ENCODE measurements at places on chromosomes 5 and 9.
A peak's percentile ranks its signal among the peaks of the same experiment; 100 is the strongest.

GRCh38 chr5:73901043-73901442 lies 275.0 kb downstream of the ARHGEF28 start:
- DNase-seq: no peak

- DNase-seq: no peak
Measured at GRCh38 chr9:138014563-138014945, 137.0 kb downstream of the CACNA1B start.

- no peak for DNase-seq
Measured at GRCh38 chr9:81293651-81294050, 395.7 kb downstream of the TLE1 start.

GRCh38 chr5:126972062-126972895 lies 58.1 kb downstream of the MARCHF3 start:
- DNase-seq: no peak

- peak; percentile 76 for DNase-seq
Measured at GRCh38 chr9:35882263-35882848, 12.2 kb upstream of the OR13J1 start.

DNA sequence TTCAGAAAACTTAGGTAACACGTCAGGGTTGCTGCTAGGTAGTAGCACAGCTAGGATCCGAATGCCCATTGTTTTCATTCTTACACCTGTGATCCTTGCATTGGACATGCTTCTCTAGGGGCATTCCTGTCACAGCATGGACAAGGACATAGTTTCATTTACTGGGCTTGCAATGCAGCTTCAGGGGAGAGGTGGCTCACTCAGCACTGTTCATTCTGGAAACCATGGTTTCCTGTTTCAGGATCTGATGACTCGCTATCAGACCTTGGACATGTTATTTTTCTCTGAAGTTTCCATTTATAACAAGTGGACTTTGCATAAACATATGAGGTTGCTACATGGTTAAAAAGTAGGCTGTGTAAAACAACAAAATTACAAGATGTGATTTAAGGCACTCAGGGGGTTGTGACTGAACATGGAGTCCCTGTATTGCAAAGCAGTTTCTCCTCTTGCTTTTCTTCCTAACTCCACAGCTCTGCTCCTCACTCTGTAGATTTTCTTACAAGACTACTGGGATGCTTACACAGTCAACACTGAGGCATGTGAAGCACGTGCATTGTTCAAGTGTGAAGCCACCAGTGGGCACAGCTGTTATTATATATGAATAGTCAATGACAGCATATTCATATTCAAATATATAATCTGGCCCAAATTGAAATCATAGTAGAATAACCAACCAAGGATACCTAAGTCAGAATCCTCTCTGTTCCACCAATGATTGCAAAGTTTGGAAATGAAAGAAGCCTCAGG lies 66.1 kb upstream of the STK32A start:
- DNase-seq: no peak

GRCh38 chr9:37652261-37652660 lies 1.5 kb downstream of the FRMPD1 start:
- no peak for DNase-seq

DNA sequence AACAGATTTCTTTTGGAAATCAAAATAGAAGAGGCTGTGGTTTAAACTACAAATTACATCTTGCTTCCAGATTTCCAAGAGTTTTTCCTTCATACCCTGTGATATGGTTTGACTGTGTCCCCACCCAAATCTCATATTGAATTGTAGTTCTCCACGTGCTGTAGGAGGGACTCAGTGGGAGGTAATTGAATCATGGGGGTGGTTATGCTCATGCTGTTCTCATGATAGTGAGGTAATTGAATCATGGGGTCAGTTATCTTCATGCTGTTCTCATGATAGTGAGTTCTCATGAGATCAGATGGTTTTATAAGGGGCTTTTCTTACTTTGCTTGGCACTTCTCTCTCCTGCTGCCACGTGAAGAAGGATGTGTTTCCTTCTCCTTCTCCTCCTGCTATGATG lies 687.0 kb upstream of the ZNF608 start:
- no peak for DNase-seq

GRCh38 chr5:157828105-157828943 lies 30.6 kb downstream of the CLINT1 start:
- DNase-seq: no peak

DNA sequence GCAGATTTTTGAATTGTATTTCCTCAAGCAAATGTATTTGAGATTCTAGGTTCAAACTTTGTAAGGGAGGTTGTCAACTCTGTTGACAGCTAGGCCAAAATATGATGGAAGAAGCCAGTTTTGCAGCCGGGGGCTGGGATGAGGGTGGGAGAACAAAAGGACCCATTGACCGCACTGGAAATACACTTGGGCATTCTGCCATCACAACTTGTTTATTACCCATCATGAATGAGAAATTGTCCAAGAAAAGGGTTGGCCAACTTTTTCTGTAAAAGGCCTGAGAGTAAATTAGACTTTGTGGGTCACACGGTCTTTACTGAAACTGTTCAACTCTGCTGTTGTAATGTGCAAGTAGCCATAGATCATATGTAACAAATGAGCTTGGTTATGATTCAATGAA lies 221.3 kb upstream of the KLF9 start:
- no peak for DNase-seq

GRCh38 chr5:43313035-43313853 lies at the start of gene HMGCS1:
HMGCS1 (minus strand) TSS chr5:43313412; CDS start chr5:43298965, 14,447 bp downstream.
- peak; percentile 98 for DNase-seq

DNA sequence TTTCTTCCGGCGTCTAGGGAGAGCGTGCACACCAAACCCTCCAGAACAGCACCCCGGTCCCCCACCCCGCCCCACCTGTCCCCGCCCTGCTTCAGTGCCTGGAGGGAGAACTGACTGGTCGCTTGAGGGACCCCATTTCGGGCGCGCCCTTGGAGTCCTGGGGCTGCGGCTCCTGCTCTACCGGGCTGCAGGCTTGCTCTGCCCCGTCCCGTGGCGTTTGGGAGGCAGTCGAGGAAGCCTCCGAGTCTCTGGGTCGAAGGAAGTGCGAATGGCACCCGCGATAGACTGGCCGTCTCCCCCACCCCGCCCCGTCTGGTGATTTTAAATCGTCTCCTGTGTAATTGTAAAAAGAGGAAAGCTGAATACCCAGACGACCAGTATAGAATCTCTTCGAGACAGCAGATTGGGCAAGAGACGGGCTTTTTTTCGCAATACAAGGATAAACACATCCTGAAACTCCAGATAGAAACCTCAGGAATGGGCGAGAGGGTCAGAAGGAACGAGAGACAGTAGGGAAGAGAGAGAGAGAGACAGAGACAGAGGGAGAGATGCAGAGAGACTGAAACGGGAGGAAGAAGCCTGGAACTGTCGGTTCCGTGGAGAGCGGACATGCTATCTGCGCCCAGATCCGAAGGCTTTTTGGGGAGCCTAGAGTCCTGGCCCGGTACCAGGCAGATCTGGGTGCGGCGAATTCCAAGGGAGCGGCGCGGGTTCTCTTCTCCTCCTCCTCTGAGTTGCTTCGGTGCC lies 9.9 kb downstream of the PRDM6 start:
- DNase-seq: no peak

DNA sequence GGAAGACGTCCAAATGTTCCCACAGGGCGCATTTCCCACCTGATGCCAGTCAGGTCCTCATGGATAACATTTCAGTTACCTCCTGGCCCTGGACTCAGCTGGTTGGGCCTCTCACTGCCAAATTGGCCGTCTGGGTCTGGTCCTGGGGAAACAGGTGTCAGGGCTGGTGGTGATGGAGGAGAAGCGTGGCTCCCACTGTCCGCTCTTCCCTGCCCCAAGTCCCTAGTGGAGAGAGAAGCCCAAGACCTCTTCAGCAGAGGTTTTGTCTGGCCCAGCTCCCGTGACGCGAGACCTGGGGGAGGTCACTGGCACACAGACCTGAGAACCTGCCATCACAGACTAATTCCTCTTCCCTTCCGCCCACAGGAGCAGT lies 27.8 kb upstream of the PRDM12 start:
- DNase-seq: no peak

GRCh38 chr5:179771311-179771895 lies 22.4 kb upstream of the LTC4S start:
- no peak for DNase-seq

- no peak for DNase-seq
Measured at GRCh38 chr9:135079018-135079417, 8.4 kb upstream of the OLFM1 start.

DNA sequence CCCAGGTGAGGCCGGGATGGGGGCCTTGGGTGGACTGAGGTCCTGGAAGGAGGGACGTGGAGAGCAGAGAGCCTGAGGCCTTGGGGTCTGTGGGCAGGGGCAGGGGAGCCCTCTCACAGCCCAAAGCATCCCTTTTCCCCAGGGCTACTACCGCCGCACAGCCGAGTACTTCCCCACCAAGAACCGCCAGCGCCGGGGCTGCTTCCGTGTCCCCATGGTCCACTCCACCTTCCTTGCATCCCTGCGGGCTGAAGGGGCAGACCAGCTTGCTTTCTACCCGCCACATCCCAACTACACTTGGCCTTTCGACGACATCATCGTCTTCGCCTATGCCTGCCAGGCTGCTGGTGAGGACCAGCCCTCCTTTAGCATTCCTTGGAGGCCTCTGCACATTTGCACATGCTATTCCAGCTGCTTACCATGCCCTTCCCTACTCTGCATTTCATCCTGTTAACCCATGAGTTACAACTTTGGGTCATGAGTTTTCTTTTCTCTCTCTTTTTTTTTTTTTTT lies 3.7 kb downstream of the CERCAM start:
- no peak for DNase-seq

- DNase-seq: no peak
Measured at GRCh38 chr5:14577971-14578370, 3.6 kb upstream of the OTULINL start.

DNA sequence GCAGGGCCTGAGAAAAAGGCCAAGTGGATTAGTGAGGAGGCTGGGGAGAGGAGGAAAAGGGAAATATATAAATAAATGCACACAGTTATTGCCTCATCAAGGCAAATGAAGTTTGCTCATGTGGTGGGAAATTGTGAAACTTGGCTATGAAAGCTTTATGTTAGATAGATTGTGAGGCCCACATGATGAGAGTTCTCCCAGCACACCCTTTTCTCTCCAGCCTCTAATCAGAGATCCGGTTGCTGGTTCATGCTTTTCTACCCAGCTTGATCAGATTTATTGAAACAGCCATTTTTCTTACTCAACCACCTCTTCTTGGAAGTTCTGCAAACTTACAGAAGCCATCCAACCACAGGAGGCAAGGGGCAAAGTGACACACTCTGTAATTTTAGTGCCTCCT lies 125.8 kb upstream of the KLF4 start:
- DNase-seq: no peak

- DNase-seq: no peak
Measured at GRCh38 chr5:16726538-16726946, 109.7 kb upstream of the RETREG1 start.

GRCh38 chr9:2771087-2771486 lies 53.8 kb downstream of the KCNV2 start:
- no peak for DNase-seq

DNA sequence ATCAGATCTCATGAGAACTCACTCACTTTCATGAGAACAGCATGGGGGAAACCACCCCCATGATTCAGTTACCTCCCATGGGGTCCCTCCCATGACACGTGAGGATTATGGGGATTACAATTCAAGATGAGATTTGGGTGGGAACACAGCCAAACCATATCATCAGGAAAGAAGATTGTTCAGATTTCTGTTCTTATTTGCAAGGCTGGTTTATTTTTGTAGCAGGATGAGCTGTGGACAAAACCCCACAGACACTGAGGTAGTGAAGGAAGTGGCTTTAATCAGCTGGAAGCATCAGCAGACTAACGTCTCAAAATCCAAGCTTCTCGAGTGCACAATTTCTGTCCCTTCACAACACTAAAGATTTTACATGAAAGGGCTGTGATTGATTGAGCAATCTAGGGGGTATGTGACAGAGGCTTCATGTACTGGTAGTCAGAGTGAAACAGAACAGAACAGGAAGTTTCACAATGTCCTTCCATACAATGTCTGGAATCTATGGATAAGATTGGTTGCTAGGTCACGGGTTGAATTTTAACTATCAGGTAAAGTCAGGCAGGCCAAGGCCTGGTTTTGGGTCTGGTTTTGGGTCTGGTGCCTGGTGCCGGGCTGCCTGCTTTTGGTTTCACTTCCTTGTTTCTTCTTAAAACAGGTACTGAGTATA lies 91.3 kb upstream of the ZNF366 start:
- DNase-seq: no peak
